ENCODE measurements at places on chromosomes 3 and 15.

DNA sequence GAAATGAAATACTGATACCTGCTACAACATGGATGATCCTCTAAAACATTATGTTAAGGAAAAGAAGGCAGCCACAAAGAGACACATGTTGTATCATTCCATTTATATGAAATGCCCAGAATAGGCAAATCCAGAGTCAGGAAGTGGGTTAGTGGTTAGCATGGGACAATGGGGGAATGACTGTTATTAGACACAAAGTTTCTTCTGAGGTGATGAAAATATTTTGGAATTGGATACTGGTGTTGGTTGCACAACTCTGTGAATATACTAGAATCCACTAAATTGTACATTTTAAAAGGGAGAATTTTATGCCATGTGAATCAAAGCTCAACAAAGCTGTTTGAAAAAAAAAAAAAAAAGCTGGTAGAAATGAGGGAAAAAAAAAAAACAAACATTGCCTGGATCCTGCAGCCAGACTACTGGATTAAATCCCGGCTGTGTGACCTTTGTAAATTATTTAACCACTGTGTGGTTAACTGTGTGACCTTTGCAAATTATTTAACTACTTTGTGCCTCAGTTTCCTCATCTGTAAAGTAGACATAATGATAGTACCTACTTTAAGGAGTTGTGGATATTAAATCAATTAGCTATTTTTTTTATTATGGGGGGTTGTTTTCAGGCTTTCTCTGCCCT lies 75.6 kb upstream of the PRICKLE2 start:
- DNase-seq: no peak

- DNase-seq: no peak
Observed at GRCh38 chr3:17431484-17432045, 310.9 kb downstream of the TBC1D5 start.

GRCh38 chr3:64676831-64677230 lies 11.0 kb downstream of the ADAMTS9 start:
- no peak for DNase-seq

DNA sequence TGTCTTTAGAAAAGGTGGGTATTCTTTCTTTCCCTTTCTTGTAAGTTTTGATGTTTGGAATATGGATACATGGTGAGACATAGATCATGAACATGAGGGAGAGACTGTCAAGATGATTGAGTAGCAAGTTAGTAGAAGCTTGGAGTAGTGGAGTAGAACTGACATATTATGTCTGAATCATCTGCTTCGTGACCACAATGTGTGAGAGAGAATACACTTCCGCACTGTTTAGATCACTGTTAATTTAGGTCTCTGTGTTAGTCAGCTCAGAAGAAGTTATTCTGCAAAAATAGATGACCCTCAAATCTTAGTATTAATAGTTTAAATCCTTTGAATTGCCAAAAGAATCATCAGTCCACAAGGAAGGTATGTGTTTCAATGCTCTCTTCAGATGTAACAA lies 151.0 kb downstream of the OXSM start:
- DNase-seq: no peak

DNA sequence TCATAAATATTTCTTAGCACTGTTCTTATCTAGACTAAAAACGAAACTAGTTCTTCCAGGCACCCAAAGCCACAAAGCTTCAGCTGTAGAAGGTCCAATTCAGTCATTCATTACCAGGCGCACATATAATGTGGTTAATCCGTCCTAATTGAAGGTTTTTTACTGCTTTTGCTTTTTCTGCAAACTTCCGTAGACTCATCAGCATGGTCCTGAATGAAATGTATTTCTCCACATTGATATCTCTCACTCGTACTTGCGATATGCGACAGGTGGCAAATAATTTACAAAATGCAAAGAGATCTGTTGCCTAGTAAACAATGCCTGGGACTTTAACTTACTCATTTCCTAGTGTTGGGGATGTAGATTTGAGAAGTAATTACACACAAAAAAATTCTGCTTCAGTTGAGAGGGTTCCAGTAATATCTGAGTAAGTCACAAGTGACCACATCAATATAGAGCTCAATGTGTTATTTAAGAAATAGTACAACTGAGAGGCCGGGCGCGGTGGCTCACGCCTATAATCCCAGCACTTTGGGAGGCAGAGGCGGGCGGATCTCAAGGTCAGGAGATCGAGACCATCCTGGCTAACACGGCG lies 75.0 kb upstream of the MBNL1 start:
- no peak for DNase-seq

DNA sequence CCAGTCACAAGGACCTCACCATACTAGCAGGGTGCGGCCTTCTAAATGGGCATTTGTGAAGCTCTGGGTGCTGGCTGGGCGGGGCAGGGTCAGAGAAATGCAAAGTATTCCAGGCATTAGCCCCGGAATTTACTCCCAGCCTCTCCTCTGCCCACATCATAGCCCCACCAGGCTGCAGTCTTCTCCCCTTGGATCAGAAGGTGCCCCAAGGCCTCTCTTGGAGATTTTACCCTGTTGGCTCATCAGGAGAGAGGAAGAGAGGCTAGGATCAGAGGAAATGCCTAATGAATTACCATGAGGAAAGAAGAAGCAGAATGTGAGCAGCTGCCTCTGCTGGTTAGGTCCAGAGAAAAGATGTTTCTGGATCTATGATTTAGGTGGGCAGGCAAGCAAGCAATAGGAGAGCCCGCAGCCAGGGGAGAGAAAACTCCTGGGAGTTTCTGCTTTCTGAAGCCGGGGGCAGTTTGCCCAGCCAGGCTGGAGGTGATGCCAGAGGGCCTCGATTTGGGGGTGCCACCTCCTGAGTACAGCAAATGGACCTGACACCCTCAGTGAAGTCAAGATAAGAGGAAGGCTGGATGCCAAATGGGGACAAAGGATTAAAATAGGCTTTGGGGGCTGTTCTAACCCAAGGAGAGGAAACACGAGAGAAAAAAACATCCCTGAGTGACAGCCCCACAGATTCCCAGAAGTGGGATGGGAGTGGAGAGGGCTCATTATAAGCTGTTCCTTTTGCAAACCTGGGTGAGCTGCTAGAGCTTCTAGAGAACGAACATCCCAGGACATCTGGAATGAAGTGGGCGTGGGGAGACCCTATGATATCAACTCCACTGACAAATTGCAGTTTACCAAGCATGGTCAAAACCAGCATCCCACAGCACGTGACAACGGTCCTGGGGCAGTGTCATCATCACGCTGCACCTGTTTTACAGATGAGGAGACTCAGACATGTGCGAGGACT lies 65.4 kb downstream of the BDH1 start:
- no peak for DNase-seq

- DNase-seq: peak; percentile 22
Observed at GRCh38 chr3:97821287-97821773, 481 bp upstream of the CRYBG3 start.

DNA sequence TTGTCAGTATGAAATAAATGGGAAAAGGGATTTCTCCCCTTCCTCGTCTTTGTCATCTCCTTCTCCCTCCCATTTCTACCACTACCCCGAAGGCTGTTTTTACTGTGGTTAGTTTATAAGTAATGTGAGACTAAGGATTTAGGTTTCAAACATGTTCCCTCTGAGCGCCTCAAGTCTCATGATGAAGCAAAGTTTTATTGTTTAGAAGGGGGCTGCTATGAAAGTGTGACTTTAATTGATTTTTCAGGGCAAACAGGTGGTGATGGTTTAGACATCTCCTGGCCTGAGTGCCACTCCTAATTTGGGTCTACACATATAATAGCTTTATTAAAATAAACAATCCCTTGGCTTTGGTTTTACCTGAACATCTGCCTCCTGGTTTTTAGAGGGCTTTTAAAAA lies 185.5 kb downstream of the MCTP2 start:
- no peak for DNase-seq

- DNase-seq: no peak
Observed at GRCh38 chr15:89630260-89630659, 25.0 kb downstream of the KIF7 start.

- no peak for DNase-seq
Observed at GRCh38 chr3:117567906-117568305, 858.3 kb downstream of the TUSC7 start.

GRCh38 chr3:134542287-134542958 lies 56.6 kb downstream of the CEP63 start:
- DNase-seq: no peak

DNA sequence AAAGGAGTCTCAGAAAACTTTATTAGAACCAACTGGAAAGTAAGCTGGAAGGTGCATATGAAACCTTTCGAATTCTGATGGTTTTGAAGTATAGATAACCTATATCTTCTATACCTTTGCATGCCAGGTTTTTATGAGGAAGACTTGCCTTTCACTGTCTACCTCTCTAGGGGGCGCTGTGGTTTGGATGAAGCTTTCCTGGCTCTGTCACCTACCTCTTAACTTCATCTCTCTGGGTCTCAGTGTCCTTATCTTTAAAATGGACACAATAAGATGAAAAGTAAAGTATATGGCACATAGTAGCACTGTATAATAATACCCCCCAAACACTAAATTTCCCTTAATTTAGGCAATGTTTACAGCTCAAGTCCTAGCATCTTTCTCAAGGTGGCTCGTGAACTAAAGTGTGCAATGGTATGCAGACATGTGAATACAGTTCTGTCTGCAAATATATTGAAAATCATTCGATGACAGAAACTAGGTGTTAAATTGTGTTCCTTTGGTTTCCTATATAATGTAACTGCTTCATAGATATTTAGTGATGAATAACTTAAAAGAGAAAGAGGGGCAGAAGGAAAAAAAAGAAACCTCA lies 314.3 kb downstream of the CHST2 start:
- no peak for DNase-seq

- no peak for DNase-seq
Observed at GRCh38 chr3:21618695-21619094, 132.3 kb downstream of the ZNF385D start.

DNA sequence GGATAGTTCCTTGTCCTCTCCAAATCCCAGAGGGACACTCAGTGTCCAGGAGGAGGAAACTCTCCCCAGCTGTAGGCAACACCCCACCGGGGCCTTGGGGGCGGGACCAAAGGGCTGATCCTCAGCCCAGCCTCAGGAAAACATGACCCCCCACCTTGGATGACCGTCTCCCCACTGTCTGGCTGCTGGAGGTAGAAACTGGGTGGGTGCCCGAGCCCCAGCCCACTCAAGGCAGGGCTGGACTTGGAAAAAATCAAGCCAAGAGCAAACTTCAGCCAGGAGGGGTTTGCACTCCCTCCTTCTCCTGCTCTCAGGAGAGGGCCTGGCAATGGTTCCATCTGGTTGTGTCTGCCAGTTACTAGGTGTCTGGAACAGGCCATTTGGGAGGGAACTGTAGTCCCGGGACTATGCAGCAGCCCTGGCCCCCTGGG lies 3.6 kb upstream of the RASL12 start:
- no peak for DNase-seq

- no peak for DNase-seq
Observed at GRCh38 chr3:40437889-40438288, 19.2 kb upstream of the RPL14 start.

- no peak for DNase-seq
Observed at GRCh38 chr3:69665026-69665737, 74.1 kb upstream of the MITF start.

- DNase-seq: peak; percentile 40
Observed at GRCh38 chr15:75042730-75043508, 19.5 kb downstream of the PPCDC start.

GRCh38 chr15:80945605-80946004 lies 44.0 kb downstream of the MESD start:
- no peak for DNase-seq

- DNase-seq: no peak
Observed at GRCh38 chr15:36039996-36040572, 494.1 kb upstream of the DPH6 start.

DNA sequence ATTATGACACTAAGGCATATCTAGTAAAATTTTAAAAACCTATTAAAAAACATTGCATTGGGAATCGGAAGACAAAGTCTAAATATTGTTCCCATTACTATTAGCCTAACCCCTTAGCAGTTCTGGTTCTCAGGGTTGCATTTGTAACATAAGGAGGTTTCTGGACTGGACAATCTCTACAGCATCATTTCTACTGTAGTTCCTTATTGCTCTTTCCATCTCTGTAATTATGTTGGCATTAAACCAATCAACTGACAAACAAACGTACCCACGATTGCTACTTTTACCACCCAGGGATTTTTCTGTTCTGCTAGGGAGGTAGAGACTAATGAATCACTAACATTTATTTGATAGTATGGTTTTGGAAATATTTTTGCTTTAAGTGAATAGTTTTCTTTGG lies 190.8 kb downstream of the CBLB start:
- no peak for DNase-seq

DNA sequence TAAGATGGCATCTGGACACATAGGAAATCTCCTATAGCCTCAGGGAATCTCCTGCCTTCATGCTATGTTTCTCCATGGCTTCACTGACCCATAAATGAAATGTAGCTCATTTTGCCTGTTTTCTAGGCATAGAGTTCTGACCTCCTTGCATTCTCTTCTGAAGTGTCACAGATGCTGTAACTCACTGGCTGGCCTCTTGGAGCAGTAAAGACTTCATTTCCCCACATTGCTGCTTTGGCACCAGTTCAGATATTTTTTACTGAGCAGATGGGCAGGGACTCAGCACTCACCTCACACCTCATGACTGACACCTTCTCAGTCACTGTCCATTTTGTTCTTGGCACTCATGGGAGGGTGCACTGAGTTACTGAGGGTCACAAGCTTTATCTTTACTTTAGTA lies 286.7 kb upstream of the TGFBR2 start:
- DNase-seq: no peak

DNA sequence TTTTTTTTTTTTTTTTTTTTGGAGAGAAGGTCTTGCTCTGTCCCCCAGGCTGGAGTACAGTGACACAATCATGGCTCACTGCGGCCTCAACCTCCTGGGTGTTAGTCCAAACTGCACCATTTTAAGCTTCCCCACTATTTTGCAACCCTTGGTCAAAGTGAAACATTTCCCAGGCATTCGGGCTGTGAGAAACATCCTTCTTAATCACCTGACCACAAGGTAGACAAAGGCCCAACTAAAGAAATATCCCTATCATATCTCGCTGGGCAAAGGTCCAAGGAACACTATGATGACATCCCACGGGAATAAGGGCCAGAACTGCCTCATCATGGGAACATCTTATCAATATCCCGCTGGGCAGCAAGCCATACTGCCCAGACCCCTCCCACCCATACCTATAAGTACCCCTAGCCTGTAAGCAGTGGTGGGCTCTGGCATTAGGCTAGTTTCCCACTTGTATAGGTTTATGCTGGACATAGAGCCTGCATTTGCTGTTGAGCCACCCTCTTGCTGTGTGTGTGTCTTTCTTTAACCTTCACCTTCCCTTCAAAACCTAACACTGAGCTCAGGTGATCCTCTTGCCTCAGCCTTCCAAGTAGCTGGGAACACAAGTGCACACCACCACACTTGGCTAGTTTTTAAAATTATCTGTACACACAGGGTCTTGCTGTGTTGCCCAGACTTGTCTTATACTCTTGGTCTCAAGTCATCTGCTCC lies 95.2 kb downstream of the SEMA5B start:
- no peak for DNase-seq

- no peak for DNase-seq
Observed at GRCh38 chr3:160398820-160399124, 253 bp downstream of the IFT80 start.

DNA sequence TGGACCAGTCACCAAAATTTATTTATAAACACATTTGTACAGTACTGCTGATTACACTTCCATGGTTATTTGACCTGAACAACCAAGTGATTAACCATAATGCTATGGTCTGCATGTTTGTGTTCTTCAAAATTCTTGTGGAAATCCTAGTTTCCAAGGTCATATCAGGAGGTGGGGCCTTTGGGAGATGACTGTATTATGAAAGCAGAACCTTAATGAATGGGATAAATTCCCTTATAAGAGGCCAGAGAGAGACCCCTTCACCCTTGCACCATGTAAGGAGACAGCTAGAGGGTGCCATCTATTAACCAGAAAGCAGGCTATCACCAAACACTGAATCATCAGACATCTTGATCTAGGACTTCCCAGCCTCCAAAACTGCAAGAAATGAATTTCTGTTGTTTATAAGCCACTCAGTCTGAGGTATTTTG lies 1.9 kb downstream of the SCAPER start:
- no peak for DNase-seq

All from stimulated activated CD8-positive, alpha-beta memory T cell treated with anti-CD3 and anti-CD28 coated beads, Interleukin-2, amount 100 ng/mL, for 1 hour (primary cell).